ENCODE measurements at places on chromosomes 4 and X.

GRCh38 chr4:139028191-139028661 lies 12.6 kb downstream of the NOCT start:
- no peak for DNase-seq

GRCh38 chr4:169263791-169264392 lies 6.9 kb downstream of the SH3RF1 start:
- no peak for DNase-seq

- no peak for DNase-seq
These were observed 587 bp downstream of the CD99 start for GRCh38 chrX:2691543-2692220.

DNA sequence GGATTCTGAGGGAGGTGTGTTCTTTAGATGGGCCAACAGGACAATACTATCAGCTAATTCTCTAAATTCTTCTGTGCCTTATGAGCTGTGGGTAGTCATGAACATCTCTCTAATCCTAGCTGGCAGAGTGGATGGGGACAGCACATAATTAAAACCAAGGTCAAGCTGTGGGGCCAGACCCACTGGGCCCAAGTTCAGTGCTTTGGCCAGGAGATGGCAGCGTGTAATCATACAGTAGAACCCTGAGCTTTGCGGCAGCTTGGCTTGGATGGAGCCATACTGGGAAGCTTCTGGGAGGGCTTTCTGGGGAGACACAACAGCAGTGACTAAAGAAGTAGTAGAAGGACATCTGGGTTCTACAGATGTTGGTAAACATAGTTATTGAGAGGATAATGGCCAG lies 140.3 kb upstream of the CXCL13 start:
- no peak for DNase-seq

- no peak for DNase-seq
These were observed 61.2 kb upstream of the CAMK2D start for GRCh38 chr4:113822555-113823290.

Measured in GM04504 (cell line).